Stimulated activated CD4-positive, alpha-beta T cell treated with anti-CD3 and anti-CD28 coated beads, Interleukin-4, amount 100 ng/mL, for 1 hour (primary cell): ENCODE measurements at places on chromosomes 11 and 22.

GRCh38 chr11:45715418-45715817 is 50.0 kb upstream of the CHST1 start:
- no peak for DNase-seq

DNA sequence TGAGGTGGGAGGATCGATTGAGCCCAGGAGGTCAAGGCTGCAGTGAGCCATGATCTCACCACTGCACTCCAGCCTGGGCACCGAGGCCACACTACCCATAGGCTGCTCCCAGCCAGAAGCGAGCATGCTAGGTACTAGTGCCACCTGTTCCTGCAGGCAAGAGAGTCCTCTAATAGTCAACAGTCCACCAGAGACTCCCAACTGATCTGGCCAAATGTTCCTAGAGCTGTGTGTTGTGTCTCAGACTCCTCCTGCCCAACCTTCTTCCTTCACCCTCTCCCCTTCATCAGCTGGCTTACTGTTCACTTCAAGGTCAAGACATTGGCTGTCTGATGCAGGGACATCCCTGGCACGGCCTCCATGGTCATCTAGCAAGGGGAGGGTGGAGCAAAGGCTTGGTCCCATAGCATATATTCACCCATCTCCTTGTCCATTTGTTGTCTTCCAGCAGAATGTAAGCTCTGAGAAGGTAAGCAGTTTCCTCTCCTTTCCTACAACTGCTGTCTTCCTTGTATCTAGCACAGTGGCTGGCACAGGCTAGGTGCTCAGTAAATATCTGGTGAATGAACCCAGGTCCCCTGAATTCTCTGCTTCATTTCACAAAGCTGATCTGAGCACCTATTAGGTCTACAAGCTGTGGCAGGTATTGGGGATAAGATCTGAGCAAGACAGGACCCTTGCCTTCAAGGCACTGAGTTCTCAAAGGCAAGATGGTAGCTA is 126.2 kb upstream of the SERPIND1 start:
- no peak for DNase-seq

DNA sequence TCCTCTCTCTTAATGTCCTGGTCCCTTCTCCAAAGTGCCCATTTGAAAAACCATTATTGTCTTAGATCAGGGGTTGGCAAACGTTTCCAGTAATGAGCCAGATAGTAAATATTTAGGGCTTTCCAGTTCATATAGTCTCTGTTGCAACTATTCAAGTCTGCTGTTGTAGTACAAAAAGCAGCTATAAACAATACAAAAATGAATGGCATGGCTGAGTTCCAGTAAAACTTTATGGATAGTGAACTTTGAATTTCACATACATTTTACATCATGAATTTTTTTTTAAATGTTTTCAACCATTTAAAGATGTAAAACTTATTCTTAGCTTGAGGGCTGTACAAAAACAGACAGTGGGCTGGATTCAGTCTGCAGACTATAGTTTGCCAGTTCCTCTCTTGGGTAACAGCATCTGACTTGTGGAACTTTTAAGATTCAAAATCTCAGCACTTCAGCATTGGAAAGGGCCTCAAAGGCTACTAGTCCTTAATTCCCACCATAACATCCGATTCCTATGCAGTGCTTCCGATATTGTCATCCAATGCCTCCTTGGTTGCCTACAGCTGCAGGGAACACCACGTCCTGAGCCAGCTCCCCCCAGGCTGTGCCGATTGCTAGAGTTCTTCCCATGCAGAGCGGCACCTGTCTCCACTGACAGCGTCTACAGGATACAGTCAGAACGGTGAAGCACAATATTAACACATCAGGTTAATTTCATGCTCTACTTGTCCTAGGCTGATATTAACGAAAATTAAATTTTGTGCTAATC is 65.6 kb upstream of the E2F8 start:
- no peak for DNase-seq

- DNase-seq = no peak
These were observed 97.1 kb upstream of the RAG2 start for GRCh38 chr11:36695111-36695510.

DNA sequence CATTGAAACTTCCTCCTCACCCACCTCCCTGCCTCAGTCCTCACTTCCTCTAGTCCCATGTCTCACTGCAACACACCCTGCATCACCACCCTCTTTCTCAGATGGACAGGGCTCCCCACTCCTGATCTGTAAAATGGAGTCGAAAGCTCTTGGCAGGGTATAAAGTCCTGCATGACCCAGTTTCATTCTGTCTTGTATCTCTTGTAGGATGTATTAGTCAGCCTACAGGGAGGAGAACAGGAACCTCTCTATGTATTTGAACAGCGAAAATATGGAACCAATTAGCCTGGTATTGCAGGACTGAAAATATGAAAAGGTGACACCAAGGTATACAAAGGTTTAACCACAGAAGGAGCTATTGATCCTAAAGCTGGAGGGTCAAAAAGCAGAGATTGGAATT is 156.9 kb upstream of the SNX19 start:
- no peak for DNase-seq

DNA sequence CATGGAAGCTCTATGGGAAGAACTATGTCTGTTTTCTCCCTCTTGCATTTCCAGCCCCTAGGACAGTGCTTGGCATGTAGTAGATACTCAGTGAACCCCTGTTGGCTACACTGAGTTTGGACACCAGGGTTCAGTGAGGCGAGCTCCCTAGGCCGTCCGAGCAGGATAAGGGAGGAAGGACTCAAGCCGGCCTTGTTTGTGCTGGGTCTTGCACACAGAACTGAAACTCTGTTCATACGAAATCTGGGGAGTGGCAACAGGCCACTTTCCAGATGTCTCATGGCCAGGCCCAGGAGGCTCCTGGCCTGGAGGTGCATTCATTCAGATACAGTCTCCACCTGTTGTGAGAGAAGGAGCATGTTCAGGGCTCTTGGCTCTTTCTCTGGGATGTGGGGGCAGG is 23.6 kb upstream of the LMO1 start:
- no peak for DNase-seq

DNA sequence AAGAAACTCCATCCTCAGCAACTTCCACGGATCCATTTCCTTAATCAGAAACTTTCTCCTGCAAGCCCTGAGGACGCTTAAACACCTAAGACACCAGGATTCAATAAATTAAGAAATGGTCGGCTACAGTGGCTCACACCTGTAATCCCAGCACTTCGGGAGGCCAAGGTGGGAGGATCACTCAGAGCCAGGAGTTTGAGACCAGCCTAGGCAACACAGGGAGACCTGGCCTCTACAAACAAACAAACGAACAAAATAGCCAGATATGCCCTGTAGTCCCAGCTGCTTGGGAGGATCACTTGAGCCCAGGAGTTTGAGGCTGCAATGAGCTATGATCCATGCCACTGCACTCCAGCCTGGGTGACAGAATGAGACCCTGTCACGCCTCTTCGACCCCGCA is 46.7 kb downstream of the RPUSD4 start:
- DNase-seq = no peak

DNA sequence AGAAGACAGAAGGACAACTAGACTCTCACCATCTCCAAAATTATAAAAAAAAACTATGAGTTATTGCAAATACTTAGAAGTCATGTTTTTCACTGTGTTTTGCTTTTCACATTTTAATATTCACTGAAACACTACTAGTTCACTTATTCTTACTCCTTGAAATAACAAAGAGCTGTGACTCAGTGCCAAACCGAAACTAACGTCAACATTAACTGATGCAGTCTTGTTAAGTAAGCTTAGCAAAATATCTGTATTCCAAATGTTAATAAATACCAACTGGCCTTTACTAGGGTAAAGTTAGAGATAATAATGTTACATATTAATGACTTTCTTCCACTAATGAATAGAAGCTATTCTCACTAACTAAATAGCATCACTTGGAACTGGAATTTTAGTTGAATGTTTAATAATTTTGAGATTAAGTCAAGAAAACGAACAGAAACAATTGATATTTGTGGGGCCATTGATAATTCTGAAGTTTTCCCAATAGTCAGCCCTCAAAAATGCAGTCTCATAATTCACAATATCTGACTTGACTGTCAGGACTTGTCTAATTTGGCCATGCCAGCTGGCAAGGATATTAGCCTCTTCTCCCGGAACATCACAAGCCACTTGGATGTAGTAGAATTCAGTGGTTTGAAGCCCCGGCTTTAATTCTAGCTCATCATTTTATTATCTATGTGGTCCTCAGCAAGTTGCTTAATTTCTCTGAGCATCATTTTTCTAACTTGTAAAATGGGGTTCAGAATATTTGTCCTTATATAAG is 230.1 kb upstream of the DDI1 start:
- no peak for DNase-seq
